ENCODE measurements at places on chromosomes 13 and 19. TPM values are rescaled to one million over a fixed set of nuclear protein-coding genes. Genes with fewer than 3 reads are reported as not detected.
A peak's percentile ranks its signal among the peaks of the same experiment; 100 is the strongest.

Gene ZNF540
- 0.22 TPM for polyA plus RNA-seq

DNA sequence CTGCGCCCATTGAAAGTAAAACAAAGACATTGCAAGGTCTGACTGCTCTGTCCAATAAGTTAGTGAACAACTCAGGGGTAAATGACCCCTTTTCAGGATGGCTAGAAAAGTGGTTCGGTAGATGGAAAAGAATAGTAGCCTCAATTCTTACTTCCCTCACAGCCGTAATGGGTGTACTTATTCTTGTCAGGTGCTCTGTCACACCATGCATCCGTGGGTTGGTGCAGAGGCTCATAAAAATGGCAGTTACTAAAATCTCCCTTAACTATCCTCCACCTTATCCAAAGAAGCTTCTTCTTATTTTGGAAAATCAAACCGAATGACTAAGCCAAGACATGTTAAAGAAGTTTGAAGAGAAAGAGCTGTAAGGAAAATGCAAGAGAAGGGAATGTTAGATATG is 31.4 kb upstream of the ZNF83 start:
- no peak for DNase-seq

Gene ATP1A3
- polyA plus RNA-seq, result 3.8 TPM

DNA sequence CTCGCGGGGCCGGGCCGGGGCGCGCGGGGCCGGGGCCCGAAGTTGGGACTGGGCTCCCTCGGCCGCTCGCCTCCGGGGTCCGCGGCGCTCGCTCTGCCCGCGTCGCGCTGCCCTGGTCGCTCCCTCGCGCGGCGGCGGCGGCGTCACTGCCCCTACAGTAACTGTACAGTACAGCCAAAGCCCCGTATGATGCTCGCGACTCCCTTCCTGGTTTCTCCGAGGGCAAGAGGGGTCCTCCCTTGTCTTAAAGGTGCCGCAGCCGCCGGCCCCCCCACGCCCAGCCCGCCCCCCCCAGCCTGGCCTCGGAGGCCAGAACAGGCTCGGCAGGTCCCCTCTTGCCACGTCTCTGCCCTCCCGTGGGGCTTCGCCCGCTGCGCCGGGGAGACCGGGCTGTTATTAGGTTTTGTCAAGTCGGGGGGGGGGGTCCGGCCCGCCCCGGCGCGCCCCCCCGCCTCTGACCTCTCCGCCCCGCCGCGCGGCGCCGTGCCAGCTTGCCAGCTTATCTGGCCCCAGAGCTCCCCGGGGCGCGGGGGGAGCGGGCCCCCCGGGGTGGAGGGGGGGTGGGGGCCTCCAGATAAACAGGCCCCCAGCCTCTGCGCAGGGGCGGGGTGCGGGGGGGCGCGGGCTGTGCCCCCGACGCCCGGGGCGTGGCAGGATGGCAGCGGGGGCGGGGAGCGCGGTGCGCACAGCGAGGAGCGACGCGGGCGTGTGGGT is at the start of gene ZBTB7A:
Gene ZBTB7A (minus strand): TSS at position 218 of the 714 bp plus-strand sequence. CDS start 11,667 bp downstream, outside the sequence.
- peak; percentile 70 for DNase-seq
